ENCODE measurements at places on chromosomes 7 and 10.

GRCh38 chr10:70807556-70807955 lies 8.2 kb upstream of the SGPL1 start:
- no peak for DNase-seq

GRCh38 chr7:143280160-143280559 lies 4.6 kb upstream of the TMEM139 start:
- DNase-seq: no peak

DNA sequence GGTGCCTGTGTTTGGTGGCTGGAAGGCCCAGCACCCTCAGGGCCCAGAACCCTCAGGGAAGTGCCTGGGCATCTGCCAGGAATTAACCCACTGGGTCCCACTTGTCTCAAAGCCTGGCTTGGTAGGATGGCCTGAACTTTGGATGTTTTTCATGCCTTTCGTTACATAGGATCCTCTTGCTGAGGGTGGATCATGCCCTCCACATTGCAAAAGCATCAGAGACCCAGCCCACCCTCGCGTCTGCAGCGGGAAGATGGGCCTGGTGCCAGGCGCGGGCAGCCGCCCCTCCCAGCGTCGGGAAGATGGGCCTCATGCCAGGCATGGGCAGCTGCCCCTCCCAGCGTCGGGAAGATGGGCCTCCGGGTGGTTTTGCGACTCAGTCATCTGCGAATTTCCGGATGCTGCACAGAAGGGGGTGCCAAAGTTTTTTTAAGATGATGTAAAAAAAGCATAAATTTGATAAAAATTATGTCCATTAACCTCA lies 51.9 kb upstream of the PRKAR1B start:
- no peak for DNase-seq

- no peak for DNase-seq
Measured at GRCh38 chr10:105189463-105189800, 548.3 kb downstream of the SORCS3 start.

- no peak for DNase-seq
Measured at GRCh38 chr10:118712930-118713634, 41.7 kb downstream of the CACUL1 start.

DNA sequence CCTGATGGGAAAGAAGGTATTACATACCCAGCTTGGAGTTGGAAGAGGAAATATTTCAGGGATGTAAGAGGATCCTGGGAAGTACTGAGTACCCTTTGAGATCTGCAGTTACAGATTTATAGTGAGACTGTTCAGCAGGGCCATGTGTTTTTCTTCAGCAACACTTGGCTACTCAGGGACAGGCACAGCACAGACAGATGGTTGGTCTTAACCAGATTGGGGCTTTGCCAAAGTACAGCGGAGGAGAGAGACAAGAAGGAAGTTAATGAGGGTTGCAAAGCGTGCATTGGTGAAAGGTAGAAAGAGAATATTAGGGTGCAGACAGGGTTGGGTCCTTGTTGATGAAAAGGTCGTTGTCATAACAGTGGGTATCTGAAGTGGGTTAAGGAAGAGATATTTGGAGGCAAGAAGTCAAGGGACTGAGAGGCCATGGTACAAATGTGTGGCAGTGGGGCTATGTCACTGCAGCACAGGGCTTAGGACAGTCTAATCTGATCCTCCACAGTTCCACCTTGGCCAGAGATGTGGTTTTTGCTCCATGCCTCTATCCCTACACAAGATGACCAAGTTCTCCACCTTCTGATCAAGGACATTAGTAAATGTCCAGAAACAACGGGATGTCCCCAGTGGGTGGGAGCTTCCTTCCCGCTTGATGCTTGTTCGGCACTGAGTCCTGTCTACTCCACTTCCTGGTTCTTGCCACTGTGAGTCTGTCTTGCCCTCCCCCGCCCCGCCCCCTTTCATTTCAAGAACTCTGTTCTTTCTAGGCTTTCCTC lies 18.9 kb upstream of the DNAJC1 start:
- DNase-seq: no peak

- no peak for DNase-seq
Measured at GRCh38 chr10:80485946-80486764, 32.0 kb downstream of the TSPAN14 start.

DNA sequence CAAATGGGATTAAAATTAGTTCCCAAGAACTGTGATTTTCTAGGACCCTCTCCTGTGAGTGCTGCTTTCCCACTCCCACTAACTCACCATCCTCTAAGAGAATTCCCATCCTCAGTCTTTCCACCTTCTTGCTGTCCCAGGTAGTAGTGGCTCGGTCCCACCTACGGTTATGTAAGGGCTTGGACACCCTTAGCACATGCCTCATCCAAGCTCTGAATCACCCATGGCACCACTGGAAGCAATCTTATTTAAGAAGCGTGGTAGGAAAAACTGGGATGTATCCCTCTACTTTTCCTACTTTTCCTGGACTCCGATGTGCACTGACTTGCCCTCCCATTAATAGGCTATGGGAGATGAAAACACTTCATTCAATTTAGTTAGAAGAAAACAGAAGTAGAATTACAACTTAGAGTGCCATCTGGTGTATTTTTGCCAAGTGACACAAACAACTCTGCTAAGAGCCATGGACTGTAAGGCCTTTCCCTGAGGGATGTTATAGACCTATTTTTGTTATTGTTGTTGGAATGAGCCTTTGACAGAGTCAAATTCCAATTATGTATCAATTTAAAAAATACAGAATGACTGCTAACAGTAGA lies 13.7 kb upstream of the ANKRD22 start:
- DNase-seq: peak; percentile 49

GRCh38 chr7:29193316-29194205 lies 1.0 kb upstream of the CHN2 start:
- DNase-seq: no peak

- DNase-seq: no peak
Measured at GRCh38 chr7:70072220-70072619, 473.9 kb downstream of the AUTS2 start.

DNA sequence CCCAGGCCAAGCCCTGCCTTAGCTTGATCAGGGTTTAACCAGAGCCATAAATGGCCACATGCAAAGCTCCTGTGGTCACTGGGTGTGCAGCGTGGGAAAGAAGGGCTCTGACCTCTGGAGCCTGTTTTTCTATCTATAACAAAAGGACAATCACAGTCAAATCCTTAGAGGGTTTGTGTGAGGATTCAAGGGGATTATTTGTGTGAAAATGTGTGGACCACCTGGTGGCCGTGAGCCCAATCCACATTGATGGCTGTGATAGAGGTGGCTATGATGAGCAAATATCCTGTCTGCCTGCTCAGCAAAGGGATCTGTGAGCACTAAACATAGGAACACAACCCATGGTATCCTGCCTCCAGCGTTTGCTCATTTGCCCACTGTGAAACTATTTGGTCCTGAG lies 107.1 kb downstream of the C10orf90 start:
- DNase-seq: no peak

DNA sequence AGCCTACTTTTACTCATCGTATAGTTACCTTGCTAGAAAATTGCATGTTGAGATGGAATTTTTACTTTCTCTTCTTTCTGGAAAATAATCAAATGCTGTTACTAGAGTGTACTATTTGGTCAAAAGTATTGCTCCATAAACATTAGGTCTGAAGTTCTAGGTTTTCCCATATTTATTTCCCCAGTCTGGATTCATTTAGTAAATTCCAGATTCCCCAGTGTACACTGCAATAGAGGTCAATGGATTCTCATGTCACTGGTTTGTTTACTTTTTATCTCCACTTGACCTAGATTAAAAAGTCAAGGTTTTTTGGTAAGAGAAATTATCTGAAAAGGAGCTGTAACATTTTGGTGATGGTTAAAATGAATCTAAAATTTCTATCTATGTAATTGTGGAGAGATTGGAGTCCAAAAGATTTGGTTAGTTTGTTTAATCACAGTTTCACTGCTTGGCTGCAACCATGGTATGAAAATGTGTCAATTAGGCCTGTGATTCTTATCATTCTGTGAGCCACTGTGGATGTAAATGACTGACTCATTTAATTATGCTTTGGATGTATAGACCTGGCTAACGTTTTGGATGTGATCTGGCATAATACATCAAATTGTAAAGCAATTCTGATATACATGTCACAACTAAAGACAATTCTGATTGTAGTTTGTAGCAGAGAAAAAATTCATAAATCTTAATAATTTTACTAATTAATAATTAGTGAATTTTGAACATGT lies 32.7 kb upstream of the STEAP4 start:
- no peak for DNase-seq

All from HCEC 1CT (cell line).